ENCODE measurements at places on chromosomes 12 and 14. TPM values are rescaled to one million over a fixed set of nuclear protein-coding genes. Genes with fewer than 3 reads are reported as not detected.

Gene DAO
- not detected for total RNA-seq

Gene ABHD12B
- total RNA-seq, result not detected

Gene GPR68
- total RNA-seq, result 23.9 TPM

Gene RNASE2
- total RNA-seq, result not detected

Gene PAH
- total RNA-seq, result not detected

Gene KRT78
- total RNA-seq, result not detected

Gene OR4K14
- total RNA-seq, result not detected

Gene ENDOU
- total RNA-seq, result not detected

Gene LRRC10
- total RNA-seq, result not detected

Gene NIN
- total RNA-seq, result 87.3 TPM

Gene PYGL
- not detected for total RNA-seq

Gene RPS6KL1
- total RNA-seq, result 7.6 TPM

Gene MAX
- 176 TPM for total RNA-seq

Gene RAN
- 890 TPM for total RNA-seq

Gene LIN7A
- not detected for total RNA-seq

Gene TMEM233
- not detected for total RNA-seq

Gene RD3L
- total RNA-seq, result not detected

Gene MARS1
- 192 TPM for total RNA-seq

Gene ZNF219
- total RNA-seq, result 4.2 TPM

Gene GCH1
- 54.6 TPM for total RNA-seq

Gene YEATS4
- 40.0 TPM for total RNA-seq

Gene SLC25A21
- not detected for total RNA-seq

Gene MYO1A
- 1.2 TPM for total RNA-seq

Gene FOXN3
- total RNA-seq, result 111 TPM

Gene LRTM2
- total RNA-seq, result not detected

Gene SLC5A8
- total RNA-seq, result not detected

Gene ABCC9
- total RNA-seq, result not detected

Gene POU6F1
- total RNA-seq, result 3.7 TPM

Gene C2CD5
- 53.8 TPM for total RNA-seq

Gene FBRSL1
- 62.4 TPM for total RNA-seq

Gene LHX5
- total RNA-seq, result not detected

All from activated naive CD4-positive, alpha-beta T cell treated with anti-CD3 and anti-CD28 coated beads, Interleukin-2, amount 10 ng/mL, durations not matched to agents 5 hours and 36 hours (primary cell).